8988T (cell line): ENCODE measurements at places on chromosomes 7 and 10.

DNA sequence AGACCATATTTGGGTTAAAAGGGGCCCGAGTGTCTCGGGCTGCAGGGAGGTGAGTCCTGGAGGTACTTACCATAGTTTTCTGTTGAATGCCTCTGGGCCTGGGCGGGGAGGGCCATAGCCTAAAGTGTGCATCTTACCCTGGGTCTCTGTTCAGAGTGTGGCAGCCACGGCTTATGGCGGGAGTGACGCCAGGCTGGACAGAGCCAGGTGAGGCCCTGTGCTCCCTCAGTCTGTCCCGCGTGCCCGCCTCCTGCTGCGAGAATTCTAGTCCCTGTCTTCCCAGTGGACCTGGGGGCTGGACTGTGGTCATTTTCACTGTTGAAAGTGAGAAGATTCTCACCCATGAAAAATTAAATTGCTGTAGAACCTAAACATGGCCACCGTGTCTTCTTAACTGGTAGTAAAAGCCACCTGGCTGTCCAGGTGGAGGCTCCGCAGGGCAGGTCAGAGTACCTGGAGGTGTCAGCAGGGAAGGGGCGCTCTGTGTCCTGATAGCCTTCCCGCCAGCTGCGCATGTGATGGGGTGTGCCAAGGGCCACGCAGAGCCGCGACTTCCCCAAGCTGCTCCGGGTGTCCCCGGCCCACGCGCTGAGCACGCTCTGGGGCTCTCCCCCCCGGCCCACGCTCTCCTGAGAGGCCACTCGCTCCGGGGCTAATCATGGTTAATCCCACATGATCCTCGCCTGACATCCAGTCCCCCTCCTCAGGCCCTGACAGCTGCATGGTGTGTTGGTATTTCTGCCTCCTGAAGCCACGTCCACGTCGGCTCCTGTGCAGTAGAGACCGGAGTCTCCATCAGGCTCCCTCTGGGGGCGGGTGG is 20.3 kb downstream of the INPP5A start:
- no peak for DNase-seq

- DNase-seq = no peak
These were observed 595 bp downstream of the TBL2 start for GRCh38 chr7:73577627-73578341.

GRCh38 chr7:155807065-155807671 is 5.1 kb downstream of the SHH start:
- no peak for DNase-seq

GRCh38 chr7:94378356-94378755 is 16.3 kb upstream of the COL1A2 start:
- DNase-seq = no peak

DNA sequence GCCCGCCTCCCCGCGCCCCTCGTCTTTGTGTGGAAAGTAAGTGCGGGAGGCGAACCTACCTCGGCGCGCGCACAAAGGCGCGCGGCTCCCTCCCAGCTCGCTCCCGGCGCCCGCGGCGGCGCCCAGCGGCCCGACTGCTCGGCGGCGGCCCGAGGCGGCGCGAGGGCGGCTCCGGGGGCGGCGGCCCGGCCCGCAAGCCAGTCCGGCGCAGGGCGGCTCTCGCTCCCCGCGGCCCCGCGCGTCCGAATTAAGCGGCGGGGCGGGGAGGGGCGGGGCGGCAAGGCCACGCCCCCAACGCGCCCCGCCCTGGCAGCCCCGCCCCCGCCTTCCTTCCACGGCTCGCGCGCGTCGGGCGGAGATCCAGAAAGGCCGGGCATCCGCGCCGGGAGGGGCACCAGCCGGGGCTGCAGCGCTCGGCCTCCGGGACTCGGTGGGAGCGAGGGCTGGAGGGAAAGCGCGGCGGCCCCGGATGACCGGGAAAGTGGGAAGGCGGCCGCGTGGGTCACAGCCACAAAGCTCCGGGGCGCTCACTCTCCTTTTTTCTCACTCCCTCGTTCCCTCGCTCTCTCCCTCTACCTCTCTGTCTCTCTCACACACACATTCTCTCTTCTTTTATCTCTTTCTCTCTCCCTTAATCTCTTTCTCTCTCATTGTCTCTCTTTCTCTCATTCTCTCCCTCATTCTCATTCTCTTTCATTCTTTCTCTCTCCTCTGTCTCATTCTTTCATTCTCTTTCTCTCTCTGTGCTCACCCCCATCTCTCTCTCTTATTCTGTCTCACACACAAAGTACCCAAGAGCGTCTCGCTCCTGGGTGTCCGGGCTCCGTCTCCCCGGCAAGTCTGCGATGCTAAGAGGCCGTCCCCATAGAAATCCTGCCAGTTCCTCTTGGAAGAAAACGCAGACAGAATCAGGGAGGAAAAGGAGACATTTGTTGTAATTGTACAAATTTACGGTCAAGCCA is 170.2 kb downstream of the FAM107B start:
- DNase-seq = peak; percentile 38

GRCh38 chr7:94092980-94093379 is 88.8 kb upstream of the BET1 start:
- DNase-seq = no peak

GRCh38 chr7:47693216-47693615 is 111.3 kb upstream of the TNS3 start:
- no peak for DNase-seq

DNA sequence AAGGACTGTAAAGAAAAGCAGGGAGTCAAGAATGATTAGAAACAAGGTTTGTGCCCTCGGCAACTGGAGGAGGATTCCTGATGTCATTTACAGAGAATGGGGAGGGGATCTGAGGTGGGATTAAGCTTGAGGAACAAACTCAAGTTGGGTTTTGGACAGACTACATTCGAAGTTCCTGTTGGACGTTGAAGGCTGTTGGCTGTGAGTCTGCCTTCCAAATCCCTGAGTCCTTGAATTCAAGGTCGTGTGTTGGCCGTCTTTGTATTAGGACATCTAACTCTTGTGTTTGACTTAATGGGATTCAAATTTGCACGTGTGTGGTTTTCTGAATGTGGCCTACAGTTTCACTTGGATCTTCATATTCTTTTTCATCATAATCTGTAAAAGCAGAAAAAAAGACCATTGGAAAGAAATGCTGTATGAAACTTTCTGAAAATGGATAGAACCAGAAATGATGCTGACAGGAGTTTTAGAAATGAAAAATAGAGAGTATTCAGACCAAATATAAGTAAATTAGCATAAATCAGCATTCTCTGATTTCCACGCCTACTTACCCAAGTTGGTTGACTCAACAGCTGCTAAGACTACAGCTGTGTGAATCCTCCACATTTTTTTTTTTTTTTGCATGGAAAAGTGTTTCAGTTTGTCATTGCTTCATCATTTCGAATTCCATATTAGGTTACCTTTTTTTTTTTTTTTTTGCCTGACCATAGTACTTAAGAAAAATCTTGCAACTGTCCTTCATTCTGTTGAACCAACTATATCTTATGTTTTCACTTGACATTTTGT is 94.8 kb downstream of the KIAA1217 start:
- no peak for DNase-seq

DNA sequence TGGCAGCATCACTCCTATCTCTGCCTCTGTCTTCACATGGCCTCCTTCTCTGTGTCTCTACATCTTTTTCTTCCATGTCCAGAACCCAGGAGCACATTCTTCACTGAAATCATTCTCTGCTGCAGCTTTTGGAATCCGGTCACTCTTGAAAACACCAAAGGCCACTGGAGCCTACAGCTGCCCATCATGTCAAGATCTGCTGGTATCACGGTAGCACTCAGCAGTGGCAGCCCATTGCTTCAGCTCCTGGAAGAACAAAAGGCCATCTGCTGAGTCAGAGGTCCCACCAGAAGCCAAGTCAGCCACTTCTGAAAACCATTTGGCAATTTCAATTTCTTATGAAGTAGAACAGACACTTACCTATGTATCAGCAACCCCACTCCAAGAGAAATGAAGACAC is 6.1 kb upstream of the PCBD1 start:
- DNase-seq = no peak

GRCh38 chr10:83184641-83185040 is 954.7 kb upstream of the GHITM start:
- no peak for DNase-seq

DNA sequence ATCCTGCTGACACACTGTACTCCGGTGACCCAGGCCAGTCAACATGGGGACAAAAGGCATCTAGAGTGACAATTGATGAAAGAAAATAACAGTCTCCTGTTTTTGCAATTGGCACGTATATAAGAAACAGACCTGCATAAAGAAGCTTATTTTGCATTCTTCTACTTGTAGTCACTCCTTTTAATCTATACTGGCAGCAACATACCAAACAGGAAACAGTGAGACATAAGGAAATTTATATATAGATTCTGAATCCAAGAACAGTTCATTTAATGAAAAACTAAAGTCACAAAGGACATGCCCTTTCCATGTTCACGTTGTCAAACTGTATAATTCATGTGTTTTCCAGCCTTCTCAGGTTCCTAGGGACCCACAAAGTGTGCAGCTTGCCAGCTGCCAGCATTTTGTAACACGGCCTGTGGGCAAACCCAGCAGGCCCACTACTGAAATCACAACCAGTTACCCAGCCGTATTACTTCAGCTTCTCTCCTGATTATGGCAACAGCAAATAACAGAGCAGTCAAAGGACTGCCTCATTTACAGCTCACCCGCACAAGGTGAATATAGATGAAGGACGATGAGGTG is 72.3 kb downstream of the AMPH start:
- DNase-seq = no peak

GRCh38 chr7:120864141-120864900 is 6.4 kb upstream of the TSPAN12 start:
- no peak for DNase-seq

DNA sequence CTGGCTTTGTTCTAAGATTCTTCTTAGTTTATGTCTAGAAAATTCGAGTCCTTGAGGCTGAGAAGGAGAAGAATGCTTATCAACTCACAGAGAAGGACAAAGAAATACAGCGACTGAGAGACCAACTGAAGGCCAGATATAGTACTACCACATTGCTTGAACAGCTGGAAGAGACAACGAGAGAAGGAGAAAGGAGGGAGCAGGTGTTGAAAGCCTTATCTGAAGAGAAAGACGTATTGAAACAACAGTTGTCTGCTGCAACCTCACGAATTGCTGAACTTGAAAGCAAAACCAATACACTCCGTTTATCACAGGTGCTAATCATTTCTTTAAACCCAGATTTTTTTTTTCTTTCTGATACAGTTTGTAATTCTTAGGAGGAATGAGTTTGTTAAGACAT is 6.7 kb downstream of the CEP55 start:
- no peak for DNase-seq

- no peak for DNase-seq
These were observed 77.7 kb downstream of the TFEC start for GRCh38 chr7:115952832-115953231.
